ENCODE measurements at places on chromosomes 2 and 18.

DNA sequence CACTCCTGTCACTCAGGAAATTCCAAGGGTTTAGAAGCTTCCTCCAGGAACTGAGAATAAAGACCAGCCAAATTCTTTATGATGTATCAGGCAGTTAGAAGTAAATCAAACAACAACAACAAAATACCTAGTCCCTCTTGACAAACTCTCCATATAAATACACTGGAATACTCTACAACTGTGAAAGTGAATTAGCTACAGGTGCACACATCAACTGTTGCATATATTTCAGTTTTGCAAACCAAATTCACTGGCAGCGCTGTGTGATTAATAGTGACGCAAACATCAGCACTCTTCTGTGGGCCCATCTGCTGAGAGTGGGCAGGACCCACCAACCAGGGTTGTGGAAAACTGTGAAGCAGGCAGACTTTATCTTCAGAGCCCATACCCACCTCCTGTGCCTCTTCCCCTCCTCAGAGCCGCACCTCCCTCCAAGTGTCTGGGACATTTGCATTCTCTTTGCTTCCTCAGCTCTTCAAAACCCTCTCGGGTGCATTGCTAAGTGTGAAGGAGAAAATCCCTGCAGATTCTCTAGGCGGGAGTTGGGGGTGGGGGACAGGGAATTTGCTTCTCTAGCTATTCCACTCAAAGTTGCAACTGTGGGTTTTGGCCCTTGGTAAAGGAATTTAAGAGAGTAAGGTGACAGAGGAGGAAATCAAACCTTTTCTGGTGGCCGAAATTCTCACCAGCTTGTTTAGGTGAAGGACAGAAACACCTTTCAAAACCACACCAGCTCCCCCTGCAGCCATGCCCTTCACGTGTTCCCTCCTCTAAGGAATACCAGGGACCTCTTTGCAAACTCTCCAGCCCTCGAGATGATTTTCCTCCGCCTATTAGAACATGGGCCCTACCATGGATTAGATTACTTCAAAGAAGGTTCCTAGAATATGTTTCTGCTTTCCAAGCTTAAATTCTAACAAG, 119.3 kb downstream of the MRO start:
- peak; percentile 19 for DNase-seq

DNA sequence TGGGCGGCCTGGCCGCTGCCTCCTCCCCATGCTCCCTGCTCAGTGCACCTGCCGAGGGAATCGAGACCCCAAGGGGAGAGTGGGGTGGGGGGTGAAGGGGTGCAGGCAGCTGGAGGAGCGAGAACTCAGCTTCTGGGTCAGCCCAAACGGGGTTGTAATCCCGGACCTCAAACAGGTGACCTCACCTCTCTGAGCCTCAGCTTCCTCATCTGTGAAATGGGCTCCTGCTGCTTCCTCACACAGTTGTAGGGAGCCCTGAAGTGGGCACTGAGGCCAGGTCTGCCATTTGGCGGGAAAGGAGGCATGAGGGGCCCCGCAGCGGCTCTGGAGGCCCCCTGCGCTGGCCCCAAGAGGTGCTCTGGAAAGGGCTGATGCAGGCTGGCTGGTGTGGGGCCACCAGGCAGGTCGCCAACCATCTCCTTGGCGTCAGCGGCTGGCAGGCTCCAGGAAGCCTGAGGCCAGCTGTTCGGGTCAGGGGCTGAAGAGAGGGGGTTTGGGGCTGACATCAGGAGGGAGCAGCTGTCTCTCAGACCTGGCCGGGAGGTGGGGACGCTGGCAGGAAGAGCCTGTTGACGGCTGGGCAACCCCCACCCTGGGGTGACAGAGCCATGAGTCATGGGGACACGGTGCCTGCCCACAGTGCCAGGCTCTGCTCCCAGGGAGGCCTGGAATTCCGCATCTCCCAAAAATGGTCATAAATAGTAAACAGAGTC, 4.9 kb downstream of the KLHL30 start:
- DNase-seq, result peak; percentile 44

DNA sequence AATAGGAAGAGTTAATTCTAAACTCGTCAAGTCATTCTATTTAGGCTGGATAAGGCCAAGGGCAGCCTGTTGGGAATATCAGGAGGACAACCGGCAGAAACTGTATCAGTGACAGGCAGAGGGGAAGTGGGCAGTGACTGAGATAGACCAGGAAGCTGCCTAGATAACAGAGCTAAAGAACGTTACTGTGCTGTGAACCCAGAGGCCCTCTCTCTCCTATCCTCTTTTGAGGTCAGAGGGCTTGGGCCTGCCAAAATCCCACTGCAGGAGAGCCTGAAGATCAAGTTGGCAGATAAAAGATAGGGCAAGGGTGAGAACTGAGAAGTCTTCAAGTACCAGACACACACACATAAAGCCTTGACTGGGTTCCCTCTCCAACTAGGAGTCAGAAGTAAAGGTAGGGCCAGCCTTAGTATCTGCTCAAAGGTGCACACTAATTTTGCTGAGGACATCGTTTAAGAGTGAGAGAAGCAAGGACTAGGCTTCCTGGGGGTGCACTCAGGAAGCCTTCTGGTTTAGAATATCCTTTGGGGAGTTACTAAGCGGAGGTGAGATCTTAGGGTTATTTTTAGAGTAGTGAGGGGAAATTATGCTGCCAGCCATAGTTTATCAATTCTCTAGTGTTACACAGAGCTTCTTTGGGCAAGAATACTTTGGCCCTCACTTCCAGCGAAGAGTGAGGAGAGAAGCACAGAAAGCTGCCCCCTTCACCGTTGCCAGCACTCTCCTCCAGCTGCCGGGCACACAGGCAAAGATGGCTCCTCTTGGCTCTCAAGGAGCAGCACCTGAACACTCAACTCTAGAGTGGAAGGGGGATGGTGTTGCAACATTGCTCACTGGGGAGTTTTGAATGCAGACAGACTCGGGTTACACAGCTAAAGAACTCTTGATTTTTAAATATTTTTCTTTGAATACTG, 9.8 kb downstream of the CAVIN2 start:
- no peak for DNase-seq

DNA sequence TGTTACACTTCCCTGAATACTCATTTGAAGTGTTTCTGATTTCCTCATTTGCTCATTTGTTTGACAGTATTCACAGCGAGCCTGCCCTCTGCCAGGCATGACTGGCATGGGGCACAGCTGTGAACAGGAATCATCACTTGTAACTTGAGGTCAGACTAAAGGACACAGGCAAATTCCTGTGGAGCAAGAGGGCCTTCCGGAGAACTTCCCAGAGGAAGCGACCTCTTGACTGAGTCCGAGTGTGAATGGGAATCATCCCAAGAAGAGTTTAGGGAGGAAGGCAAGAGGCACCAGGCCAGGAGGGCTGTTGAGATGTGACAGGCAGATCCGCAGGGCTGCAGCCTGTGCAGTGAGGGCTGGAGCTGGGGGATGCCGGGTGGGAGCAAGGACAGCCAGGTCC, 45.4 kb downstream of the LIMS1 start:
- DNase-seq, result no peak

- DNase-seq, result no peak
Measured at GRCh38 chr2:102667072-102667471, 47.7 kb downstream of the SLC9A2 start.

DNA sequence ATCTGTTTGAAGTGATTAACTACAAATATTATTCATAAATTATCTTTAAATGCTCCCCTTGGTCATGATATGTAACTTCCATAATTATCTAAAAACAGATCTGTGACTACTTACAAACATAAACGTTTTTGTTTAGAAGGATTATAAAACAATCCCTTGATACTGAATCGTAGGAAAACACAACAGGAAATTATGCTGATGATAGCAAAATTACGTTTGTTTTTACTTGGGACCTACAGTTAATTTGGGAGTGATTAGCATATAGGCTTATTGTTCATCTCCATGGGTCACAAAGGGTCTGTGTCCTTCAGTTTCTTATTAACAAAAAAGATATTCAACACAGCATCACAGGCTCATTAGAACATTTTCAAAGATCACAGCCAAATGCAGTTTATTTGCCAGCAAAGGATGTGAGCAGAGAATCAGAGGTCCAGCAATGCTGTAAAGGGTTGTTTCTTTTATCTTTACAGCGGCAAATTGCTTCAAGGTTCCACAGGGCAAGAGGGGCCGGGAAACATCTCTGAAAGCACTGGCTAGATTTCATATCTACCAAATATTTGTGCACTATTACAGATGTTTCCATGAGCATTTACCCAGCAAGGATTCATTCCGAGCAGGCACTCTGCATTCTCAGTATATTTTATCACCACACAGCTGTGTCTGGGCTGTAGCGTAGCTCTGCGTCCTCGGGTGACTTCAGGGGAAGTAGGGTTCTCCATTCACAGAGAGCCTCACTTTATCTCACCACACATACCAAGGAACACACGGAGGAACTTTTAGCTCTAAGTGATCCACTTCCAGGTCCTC, 4.1 kb downstream of the CCDC195 start:
- DNase-seq, result no peak

DNA sequence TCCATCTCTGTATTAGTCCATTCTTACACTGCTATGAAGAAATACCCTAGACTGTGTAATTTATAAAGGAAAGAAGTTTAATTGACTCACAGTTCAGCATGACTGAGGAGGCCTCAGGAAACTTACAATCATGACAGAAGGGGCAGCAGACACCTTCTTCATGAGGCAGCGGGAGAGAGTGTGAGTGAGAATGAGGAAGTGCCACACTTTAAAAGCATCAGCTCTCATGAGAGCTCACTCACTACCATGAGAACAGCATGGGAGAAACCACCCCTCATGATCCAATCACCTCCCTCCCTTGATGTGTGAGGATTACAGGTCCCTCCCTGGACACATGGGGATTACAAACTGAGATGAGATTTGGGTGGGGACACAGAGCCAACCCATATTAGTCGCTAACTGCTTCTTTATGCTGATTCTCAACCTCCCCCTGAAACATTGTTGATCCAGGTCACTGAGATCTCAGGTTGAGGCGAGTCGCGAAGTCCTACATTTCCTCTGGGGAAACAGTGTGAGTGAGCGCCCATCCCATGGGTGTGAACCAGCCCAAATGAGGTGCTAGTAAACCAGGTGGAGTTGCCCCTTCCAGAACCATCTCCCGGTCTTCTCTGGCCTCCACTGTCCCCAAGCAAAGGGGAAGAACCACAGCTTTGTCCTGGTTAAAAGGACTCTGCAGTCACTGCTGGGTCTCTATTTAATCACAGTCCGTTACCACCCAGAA, 123.8 kb downstream of the CAPN13 start:
- peak; percentile 68 for DNase-seq

DNA sequence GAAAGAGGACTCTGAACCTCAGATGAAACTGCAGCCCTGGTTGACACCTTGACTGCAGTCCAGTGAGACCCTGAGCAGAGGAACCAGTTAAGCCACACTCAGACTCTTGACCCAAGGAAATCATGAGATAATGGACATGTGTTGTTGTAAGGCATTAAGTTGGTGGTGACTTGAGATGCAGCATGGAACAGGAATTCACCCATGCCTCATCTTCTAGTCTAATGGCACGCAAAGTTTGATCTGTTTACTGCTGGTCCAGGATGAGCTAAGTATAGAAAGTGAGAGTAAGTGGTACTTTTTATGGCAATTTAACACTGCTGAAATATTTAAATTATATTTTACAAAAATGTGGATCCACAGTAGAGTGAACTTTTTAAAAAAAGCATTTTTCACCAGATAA, 51.3 kb upstream of the LTBP1 start:
- DNase-seq, result no peak

- no peak for DNase-seq
Measured at GRCh38 chr2:43233218-43234212, 7.1 kb upstream of the ZFP36L2 start.

DNA sequence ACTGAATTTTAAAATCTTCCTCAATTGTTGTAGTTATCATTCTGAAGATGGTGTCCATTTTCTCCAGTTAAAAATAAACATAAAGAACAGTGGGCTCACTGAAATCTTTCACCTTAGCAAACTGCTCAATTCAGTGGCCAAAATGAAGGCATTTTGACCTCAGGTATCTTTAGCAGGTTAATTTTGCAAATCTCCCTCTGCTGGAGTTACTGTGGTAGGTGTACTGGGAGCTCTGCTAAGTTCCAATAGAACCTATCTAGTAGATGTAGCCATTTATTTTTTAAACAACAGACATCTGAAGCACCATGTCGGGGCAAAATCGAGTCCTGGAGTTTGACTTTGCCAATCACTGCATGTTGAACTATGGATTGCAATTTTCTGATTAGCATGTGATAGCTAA, 177.1 kb downstream of the IRS1 start:
- DNase-seq, result no peak

DNA sequence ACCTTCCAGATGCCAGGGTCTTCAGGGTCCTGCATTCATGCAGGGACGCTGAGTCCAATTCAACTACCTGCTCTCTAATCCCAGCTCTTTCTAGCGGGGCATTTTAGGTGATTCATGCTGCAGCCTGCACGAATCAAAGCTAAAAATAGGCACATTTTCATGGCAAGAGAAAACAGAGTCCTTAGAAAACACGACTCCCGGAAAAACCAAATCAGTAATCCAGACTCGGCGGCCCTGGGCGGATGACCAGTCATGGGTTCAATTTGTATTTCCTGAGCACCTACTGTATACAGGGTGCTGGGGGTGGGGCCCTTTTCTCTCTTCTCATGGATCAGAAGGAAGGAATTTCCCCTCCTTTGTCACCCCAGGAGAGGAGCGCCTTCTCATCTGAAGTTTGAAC, 64.4 kb downstream of the LONRF2 start:
- DNase-seq, result no peak

DNA sequence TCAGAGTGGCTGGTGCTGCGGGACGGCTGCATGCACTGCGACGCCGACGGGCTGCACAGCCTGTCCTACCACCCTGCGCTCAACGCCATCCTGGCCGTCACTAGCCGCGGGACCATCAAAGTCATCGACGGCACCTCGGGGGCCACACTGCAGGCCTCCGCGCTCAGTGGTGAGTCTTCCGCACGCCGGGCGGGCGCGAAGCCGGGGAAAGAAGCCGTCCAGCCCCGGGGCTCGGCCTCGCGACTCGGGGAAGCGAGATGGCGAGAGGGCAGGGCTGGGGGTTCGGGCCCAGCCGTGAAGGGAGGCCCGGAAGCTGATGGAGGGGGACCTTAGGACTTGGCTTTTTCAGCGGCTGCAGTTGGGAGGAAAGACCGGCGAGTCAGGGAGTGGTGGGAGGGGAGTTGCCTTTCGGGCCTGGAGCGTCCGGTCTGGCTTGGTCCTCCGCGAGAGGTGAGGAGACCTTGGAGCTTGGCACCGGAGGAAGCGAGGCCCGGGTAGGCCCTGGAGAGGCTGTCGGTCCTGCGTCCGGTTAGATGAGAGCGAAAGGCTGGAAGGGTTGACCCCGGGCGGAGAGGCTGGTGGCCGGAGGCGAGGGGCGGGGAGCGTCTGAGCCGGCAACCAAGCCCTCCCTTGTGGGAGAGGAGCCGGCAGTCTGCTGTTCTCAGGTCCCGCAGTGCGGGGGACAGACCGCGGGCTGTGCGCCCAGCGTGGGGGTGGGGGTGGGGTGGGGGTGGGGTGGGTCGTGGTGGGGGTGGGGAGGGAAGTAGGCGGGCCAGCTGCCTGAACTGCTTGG, 691 bp downstream of the BIRC6 start:
- peak; percentile 47 for DNase-seq

DNA sequence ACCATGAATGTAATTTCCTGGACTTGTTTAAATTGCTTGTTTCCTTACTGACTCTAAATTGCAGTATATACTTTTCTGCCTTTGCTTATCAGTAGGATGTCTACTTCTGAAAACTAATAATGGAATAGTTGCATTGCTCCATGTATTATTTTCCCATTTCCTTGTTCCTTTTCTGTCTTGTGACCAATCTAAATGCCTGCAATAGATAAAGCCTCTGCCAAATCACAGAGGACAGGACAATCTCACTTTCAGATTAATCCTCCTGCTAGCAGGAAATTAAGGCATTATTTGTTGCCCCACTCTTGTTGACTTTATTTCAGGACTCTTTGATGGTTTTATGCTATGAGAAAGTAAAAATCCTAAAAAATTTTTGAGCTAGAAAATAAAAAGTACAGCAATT, 4.7 kb upstream of the ESCO1 start:
- no peak for DNase-seq

Data from RPMI8226 (cell line).